Effector memory CD4-positive, alpha-beta T cell (primary cell): ENCODE measurements at places on chromosomes 4 and X.

DNA sequence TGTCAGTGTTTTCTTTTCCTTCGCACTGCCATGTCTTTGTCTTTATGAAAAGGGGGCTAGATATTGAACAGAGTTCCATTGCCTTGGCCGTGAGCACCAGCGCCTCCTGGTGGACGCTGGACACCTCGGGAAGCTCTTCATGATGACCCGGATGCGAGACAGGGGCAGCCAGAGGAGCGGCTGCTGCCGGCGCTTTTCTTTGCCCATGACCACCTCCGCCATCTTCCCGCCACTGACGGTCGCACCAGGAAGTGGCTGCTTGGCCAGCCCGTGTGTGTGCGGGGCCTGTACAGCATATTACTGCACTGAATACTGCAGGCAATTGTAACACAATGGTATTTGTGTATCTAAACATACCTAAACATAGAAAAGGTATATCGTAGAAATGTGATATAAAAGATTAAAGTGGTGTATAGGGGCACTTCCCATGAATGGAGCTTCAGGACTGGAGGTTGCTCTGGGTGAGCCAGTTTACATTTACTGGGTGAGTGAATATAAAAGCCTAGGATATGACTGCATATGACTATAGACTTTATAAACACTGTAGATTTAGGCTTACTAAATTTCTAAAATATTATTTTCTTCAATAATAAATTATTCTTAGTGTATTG lies 15.8 kb upstream of the GRIA2 start:
- no peak for DNase-seq

DNA sequence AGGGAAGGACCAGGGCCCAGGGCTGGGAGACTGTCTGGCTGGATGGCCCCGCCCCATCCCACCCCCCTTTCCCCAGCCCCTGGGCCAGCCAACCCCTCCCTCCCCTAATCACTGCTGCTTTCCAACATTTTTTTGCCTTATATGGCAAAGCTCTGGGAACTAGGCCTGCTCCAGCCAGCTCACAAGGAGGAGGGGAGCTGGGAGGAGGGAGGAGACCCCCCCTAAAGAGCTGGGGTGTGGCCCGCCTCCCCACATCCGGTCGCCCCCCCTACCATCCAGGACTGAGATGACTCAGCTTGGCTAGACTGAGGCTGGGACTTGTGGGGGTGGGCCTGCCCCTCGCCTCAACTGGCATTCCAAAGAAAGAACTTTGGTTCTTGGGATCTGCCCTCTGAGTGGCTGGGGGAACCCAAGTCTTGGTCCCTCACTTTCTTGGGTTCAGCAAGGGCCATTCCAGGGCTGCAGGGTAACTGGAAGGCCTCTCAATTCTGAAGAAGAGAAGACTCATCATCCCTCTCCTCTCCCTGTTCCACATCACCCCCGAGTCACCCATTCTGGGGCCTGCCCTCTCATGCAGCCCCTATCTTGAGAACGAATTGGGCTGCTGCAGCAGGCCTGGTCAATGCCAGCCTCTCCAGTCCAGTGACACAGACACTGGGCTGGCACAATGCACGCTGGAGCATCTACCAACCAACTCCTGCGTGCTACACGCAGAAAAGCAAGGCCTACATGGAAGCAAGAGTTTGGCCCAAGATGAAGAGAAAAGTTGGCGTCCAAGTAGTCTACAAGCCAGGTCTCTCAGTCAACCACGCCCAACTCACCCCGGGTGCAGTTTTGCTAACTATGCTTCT lies 4.8 kb downstream of the FLNA start:
- peak; percentile 79 for DNase-seq

DNA sequence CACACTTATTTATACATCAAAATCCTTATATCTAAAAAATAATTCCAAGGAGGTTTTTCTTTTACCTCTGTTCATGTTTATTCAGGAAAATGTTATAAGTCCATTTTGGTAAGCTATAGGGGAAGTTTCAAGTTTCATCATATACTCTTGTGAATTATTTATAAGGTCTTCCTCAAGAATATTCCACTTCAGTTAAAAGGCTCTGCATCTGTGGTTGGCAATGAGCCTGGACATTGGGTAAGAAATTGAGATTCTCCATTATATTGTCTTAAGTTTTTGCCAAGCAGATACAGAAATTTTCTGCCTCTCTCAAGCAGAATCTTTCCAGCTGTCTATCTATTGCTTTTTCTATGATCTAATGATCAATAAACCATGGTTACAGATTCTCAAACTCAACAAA lies 641.9 kb downstream of the NLGN4X start:
- DNase-seq = no peak

DNA sequence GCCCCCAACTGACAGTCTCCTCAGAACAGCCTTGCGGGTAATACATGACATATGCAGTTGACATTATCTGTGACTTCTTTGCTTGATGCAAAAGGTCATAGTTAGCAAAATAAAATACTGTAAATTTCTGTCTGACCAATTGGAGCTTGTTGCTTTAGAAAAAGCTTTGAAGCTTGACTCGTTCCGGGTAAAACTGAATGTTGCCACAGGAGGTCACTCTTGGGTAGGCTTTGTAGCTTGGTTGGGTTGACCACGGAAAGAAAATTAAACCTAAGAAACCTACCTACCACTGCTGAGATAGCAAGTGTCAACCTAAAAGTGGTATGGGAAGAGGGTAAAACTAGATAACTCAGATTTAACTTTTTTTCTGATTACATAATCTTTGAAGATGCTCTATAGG lies 23.2 kb downstream of the PRPS2 start:
- no peak for DNase-seq

DNA sequence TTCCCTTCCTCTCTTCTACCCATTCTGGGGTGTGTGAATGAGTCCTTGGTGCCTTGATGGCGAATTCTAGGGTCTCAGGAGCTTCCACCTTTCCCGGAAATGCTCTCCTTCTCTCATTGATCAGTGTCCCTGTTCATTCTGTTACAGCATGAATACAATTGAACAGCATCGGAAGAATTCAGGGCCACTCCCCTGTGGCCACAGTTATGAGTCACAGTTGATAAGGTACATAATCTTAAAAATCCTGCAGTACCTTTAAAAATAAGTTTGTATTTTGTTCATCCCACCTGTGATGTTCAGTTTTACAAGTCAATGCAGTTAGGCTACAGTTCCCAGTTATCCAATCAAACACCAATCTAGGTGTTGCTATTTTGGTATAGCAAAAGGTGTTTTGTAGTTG lies 47.3 kb upstream of the FAM9A start:
- no peak for DNase-seq

GRCh38 chr4:4994312-4995097 lies 24.8 kb downstream of the CYTL1 start:
- no peak for DNase-seq

- DNase-seq = no peak
These were observed 872.5 kb upstream of the ADGRL3 start for GRCh38 chr4:60327651-60328050.

- DNase-seq = no peak
These were observed 13.4 kb upstream of the SRPX start for GRCh38 chrX:38233891-38234667.

DNA sequence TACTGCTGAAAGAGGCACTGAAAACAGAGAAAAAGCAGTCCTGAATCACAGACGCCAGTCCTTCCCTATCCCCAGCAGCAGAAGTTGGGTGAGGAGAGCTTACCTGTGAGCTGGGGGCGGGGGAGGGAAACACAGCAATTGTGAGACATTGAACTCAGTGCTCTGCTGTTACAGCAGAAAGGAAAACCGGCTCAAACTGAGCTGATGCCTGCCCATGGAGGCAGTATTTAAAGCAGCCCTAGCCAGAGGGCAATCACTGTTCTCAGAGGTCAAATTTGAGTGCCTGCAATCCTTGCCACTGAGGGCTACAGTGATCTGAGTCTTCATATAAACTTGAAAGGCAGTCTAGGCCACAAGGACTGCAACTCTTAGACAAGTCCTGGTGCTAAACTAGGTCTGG lies 220.7 kb downstream of the GRXCR1 start:
- DNase-seq = no peak

DNA sequence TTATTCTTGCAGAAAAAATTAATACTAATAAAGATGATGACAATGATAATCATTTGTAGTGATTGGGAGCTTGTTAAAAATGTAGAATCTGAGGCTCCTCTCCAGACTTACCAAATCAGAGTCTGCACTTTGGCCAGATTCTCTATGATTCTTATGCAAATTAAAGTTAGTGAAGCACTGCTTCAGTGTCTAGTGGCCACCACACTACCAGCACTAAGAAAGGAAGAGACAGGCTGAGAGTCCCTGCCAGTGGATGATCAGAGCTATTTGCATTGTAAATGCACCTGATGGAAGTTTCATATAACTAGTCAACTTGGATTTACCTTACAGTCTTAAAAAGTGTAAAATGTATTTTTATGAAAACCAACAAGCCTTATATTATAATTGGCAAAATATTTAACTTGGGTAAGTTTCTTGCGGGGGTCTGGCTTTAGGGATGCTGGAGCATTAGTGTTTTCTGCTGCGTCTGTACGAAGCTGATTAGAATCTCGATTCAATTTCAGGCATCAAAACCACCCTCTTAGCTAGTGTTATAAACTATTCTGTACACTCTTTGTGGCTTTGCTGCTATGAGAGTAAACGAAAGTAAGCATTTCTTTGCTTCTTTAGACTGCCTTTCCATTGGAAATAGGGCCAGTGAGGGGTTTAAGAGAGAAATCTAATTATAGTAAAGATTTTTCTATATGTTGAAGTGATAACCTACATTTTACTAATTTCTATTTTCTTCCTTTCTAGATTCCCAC lies 114.1 kb downstream of the TLL1 start:
- DNase-seq = no peak

- DNase-seq = no peak
These were observed at the start of gene DCX for GRCh38 chrX:111411983-111412382. Gene DCX (minus strand): TSS chrX:111412192. CDS start chrX:111410398, 1,794 bp downstream.

- no peak for DNase-seq
These were observed 59.0 kb upstream of the VCX3B start for GRCh38 chrX:8405631-8406030.

GRCh38 chr4:67576059-67576466 lies 17.5 kb downstream of the STAP1 start:
- no peak for DNase-seq

- DNase-seq = no peak
These were observed 7.8 kb upstream of the RRAGB start for GRCh38 chrX:55709735-55710134.

- no peak for DNase-seq
These were observed 137.0 kb downstream of the CPZ start for GRCh38 chr4:8729408-8730149.

GRCh38 chr4:1674682-1675081 lies 9.4 kb downstream of the FAM53A start:
- DNase-seq = no peak

DNA sequence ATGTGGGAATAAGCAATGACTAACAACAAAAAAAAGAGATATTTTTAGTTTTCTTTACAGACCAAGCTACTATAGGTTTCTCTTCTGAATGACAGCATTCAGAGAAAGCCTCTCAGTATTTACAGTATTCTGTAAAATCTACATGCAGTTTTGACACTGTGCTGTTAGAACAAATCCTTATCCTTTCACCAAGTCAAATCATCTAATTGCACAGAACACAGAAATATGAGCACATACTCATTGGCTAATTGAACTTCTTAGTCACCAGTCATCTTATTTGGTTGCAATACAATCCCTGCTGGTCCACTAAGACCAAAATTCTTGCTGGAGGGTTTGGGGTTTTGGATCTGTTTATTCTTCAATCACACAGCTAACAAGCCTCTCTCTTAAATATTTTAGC lies 5.7 kb downstream of the ACOT9 start:
- no peak for DNase-seq

GRCh38 chr4:6198768-6199421 lies 1.5 kb downstream of the JAKMIP1 start:
- DNase-seq = no peak

- DNase-seq = no peak
These were observed 5.4 kb upstream of the NAA11 start for GRCh38 chr4:79331126-79331876.
